ENCODE measurements at places on chromosomes 4 and X.

DNA sequence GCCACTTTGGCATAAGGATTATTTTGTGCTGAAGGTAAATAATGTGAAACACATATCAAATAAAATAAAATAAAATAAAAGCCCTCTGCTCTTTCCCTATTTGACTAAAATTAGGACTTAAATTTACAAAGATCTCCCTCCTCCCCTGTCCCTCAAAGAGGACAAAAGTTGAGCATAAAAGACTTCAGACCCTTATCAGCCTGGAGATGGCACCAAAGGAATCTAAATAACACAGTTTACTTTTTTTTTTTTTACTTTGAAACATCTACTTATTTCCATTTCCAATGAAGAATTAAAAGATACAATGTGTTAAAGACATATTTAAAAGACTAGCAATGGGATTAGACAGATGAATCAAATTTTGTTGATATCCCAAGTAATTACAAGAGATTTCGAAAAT lies 89.7 kb downstream of the EPHA5 start:
- no peak for DNase-seq

- DNase-seq = no peak
Measured at GRCh38 chrX:16160729-16161128, 6.6 kb upstream of the MAGEB17 start.

GRCh38 chr4:128288689-128289106 lies 1.1 kb upstream of the PGRMC2 start:
- DNase-seq = peak; percentile 61

GRCh38 chr4:2286904-2287593 lies 25.1 kb upstream of the MXD4 start:
- DNase-seq = peak; percentile 88

DNA sequence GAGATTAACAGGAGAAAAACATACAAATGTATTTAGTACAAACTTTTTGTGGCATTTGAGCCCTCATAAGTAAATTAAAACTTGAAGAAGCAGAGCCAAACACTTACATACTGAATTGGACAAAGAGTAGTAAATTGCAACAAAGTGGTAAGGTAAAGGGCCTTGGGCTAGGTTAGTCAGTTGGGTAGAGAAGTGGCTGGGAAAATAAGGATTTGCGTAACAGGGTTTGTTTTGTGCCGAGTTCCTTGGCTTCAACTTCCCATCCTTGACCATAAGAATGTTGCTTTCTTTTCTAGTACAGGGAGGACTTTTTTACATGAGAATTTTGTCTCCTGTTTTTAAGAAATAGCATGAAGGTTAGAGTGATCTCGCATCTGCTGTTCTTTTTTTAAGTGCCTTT lies 33.3 kb upstream of the DSPP start:
- DNase-seq = no peak

DNA sequence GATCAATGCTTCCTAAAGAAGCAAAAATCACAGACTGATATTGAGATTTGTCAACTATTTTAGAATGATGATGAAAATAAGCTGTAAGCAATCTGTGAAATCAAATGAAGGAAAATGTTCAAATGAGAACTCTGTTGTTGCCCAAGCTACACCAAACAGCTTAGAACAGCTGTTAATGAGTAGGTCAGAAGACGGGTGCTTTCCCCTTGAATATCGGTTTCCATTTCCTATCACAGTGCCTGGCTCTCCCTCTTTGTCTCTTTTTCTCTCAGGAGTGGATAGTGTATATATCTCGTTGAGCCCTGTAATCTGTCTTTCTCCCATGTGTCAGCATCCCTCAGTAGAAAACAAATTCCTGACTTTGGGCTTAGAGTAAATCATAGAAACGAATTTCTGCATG lies 1592.9 kb upstream of the TENM3 start:
- no peak for DNase-seq

GRCh38 chrX:30888526-30889146 lies 418 bp downstream of the TAB3 start:
- DNase-seq = peak; percentile 10

- no peak for DNase-seq
Measured at GRCh38 chrX:67558267-67558666, 14.4 kb downstream of the AR start.

GRCh38 chr4:145883101-145883694 lies 55.4 kb downstream of the ZNF827 start:
- no peak for DNase-seq

DNA sequence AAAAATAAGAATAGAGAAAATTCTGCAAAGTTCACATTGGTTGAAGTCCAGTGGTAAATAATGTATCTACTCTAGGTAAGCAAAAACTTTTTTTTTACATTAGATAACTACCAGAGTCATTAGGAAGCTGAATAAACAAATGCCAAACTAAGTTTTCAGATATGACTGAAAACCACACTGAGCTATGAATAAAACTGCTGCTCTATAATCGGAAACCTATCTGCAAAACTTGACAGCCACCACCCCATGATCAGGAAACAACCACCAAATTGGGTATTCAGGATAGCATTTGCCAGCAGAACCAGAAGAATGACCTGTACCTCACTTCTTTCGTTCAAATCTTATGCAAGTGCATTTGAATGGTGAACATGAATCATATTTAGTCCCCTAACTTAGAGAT lies 173.0 kb upstream of the TET2 start:
- DNase-seq = no peak

GRCh38 chr4:169047956-169048355 lies 37.9 kb upstream of the CBR4 start:
- DNase-seq = no peak

- no peak for DNase-seq
Measured at GRCh38 chrX:23118163-23118562, 118.4 kb downstream of the DDX53 start.

DNA sequence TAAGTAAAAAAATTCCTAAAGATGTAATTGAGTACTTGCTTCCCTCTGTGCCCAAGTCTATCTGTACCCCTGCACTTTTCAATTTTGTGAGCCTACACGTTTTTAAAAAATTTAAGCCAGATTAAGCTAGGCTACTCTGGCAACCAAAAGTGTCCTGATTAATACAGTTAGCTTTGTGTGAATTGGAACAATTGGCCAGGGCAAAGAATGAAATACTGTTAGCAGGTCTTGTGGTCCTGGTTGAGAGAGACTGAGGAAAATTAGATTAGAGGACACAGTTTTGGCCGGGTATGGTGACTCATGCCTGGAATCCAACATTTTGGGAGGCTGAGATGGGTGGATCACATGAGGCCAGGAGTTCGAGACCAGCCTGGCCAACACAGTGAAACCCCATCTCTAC lies 293.3 kb downstream of the RAPGEF2 start:
- DNase-seq = no peak

DNA sequence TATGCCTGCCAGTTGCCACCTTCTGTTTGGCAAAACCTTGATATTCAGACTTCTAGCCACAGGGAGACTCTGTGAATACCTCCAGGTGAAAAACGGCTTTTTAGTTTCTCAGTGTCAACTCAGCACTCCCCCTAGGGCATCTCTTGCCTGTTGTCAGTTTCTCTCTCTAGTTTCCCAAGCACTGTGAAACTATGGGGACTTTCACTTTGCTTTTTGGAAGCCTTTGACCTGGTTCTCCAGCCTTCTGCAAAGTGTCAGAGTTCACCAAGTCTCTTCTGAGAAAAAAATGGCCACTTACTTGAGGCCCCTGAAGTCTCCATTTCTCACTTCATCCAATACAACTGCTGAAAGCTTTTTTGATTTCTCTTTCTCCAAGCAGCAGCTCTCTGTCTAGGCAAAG lies 521.5 kb downstream of the INPP4B start:
- no peak for DNase-seq

- DNase-seq = no peak
Measured at GRCh38 chr4:91837608-91838029, 466.1 kb upstream of the GRID2 start.

GRCh38 chr4:53889326-53890055 lies 174.9 kb downstream of the CHIC2 start:
- no peak for DNase-seq

DNA sequence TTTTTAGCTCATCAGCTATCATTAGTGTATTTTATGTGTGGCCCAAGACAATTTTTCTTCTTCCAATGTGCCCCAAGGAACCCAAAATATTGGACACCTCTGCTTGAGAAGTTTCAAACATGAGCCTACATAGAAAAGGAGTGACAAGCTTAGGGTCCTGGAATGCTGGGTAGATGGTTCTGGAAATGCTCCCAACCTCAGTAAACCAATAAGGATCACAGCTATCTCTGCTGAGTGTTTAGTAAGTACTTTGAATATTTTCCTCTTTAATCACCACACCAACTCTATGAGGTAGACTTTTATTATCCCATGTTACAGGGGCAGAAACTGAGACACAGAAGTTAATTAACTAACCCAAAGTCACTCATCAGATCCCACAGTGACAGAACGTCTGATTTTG lies 164.9 kb upstream of the KLF3 start:
- no peak for DNase-seq

GRCh38 chr4:8507196-8507570 lies 66.6 kb downstream of the TRMT44 start:
- DNase-seq = no peak

DNA sequence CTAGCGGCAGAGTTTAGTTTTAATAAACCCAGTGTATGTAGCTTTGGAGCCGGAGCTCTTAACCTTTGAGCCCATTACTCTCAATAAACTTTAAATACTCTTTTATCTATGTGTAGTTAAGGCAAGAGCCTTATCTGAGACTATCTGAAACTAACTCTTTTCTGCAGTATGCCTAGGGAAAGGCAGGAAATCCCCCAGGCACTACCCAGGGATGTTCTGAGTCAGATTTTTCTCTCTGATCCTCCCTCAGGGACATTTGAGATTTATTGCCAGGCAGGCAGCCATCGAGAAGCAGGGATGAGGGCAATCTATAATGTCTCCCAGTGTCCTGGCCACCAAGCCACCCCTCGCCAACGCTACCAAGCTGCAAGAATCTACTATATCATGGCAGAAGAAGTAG lies 39.1 kb downstream of the HEPH start:
- no peak for DNase-seq

DNA sequence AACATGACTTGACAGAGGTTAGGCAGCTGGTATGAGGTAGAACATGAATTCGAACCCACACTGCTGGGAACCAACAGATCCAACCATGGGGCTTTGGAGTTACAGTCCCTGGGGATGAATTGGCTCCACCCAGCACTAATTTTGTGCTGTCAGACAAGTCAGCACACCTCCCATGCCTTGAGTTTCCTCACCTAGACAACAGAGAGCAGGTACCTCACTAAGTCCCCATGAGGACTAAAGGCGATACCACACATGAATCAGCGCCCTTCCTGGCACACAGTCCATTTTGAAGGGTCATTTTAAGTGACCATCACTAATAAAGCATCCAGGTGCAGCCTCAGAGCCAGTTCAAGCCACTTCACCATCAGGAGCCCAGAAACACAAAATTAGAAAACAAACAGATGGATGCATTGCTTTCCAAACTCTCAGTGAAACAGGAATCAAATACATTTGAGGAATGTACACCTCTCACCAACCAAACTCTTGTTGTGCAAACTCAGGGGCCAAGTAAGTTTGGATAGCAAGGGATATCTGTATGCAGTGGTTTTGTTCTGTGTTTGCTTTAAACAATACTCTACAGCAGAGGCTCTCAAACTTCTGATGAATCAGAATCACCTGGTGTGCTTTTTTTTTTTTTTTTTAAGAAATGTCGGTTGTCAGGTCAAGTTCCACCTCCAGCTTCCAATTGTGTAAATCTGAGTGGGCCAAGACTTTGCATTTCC lies 10.1 kb downstream of the IDS start:
- no peak for DNase-seq

DNA sequence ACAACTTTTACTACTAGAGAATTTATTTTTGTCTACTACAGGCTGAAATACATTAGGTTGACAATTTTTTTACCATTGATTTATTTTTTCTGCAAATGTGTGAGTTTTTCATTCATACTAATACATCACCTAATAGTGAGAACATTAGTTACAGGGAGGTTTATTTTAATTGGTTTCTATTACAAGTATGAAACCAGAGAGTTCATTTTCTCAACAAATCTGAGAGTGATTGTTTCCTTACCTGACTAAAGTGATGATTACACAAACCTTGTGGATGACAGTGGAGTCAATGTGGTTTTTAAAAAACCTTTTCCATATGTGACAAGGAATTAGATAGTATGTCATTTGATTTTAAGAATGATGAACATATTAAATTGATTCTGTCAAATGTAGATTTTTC lies 227.4 kb downstream of the PALLD start:
- DNase-seq = no peak

DNA sequence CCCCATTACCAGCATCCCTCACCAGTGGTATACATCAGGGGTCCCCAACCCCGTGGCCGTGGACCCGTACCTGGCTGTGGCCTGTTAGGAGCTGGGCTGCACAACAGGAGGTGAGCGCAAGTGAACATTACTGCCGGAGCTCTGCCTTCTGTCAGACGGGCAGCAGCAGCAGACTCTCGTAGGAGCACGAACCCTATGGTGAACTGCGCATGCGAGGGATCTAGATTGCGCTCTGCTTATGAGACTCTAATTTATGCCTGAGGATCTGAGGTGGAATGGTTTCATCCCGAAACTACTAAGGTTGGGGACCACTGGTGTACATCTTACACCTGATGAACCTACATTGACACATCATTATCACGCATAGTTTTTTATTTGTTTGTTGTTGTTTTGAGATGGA lies 52.8 kb upstream of the DHX15 start:
- no peak for DNase-seq

GRCh38 chrX:24428516-24428915 lies 36.6 kb upstream of the PDK3 start:
- DNase-seq = no peak

DNA sequence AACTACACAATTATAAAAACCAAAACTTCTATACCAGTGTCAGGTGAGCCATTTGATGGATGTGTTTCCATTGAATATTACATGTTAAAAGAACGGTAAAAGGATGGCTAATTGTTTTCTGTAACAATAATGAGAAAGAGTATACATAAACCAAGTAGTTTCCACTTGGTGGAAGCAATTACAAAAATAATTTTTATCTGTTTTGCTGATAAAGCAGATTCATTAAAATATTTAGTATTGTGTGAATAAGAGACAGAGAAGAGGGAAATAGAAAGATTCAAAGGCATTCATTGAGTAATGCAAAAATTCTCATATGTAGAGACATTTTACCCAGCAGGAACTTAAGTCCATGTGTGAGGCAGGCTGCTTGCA lies 95.7 kb downstream of the ANK2 start:
- DNase-seq = no peak

DNA sequence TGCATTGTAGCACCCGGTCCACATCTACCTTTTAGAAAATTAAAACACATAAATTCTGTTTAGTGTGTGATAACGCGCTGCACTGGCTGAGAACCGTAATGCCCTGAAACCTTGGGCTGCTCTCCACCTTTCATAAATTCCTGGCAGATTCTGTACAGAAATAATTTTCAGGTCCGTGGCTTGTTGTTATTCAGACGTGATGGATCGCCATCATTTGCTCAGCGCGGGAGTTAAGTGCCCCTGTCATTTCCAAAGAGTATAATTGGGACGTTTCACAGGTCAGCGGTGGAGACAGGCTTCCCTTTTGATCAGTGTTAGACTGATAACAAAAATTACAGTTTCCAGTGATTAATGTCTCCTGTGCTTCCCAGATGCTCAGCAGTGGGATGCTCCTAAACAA lies 16.5 kb downstream of the UVSSA start:
- no peak for DNase-seq

- DNase-seq = no peak
Measured at GRCh38 chrX:102154900-102155805, 624 bp downstream of the BEX5 start.

- DNase-seq = no peak
Measured at GRCh38 chr4:150255610-150256224, 177.5 kb downstream of the DCLK2 start.
